ENCODE measurements at places on chromosomes 7 and 10. TPM values are rescaled to one million over a fixed set of nuclear protein-coding genes. Genes with fewer than 3 reads are reported as not detected.

The GNG11 gene
- 6.1 TPM for total RNA-seq

- no peak for DNase-seq
Observed at GRCh38 chr10:124091646-124092249, 1.6 kb downstream of the CHST15 start.

The ZKSCAN1 gene
- total RNA-seq: 30.3 TPM

- no peak for DNase-seq
Observed at GRCh38 chr10:85967594-85967993, 399.0 kb downstream of the GRID1 start.

DNA sequence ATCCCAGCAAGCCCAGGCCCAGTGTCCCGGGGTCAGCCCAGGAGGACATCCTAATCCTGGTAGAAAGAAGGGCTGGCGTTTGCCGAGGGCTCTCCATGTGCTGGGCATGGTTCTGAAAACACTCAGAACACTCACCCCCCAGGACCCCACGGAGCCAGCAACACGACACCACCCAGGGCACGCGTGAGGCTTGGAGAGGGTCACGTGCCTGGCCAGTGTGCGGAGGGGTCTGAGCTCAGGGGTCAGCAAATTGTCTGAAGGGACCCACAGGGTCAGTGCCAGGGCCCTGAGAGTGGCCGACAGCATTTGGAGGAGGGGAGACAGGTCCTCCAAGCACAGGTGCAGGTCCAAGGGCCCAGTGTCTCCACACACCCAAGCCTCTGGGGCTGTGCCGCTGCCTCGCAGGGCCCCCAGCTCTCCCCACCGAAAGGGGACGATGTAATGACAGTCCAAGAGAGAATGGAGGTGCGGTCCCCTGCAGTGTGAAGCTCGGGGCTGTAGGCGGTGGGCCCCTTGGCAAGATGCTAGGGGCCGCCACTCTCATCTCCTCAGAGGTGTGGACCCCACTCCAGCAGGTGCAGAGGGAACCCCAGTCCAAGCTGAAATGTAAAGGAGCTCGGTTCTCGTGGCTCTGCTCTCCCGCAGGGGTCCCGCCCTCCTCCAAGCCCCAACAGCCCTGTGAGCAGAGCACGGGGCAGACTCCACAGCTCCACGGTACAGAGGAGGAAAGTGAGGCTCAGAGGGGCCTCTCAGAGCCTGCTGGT is 7.8 kb downstream of the FOXL3 start:
- no peak for DNase-seq

GRCh38 chr7:73741600-73741999 is 3.0 kb upstream of the ABHD11 start:
- no peak for DNase-seq

DNA sequence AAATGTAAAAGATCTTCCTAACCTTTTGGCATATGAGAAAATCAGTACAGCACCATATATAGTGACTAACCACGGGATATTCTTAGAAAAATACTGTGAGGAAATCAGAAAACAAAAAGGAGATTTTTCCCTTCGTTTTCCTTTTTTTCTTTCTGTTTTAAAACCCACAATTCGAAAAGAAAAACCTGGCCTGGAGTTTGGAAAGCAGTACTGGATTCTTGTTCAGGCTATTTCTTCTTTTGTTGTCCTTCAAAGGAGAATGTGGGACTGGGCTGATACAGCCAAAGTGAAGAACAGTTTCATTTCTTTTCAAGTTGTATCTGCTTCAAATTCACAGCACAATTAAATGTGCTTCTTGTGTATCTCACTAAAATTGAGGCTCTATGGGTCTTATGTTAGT is 156.8 kb upstream of the PHYHIPL start:
- no peak for DNase-seq

DNA sequence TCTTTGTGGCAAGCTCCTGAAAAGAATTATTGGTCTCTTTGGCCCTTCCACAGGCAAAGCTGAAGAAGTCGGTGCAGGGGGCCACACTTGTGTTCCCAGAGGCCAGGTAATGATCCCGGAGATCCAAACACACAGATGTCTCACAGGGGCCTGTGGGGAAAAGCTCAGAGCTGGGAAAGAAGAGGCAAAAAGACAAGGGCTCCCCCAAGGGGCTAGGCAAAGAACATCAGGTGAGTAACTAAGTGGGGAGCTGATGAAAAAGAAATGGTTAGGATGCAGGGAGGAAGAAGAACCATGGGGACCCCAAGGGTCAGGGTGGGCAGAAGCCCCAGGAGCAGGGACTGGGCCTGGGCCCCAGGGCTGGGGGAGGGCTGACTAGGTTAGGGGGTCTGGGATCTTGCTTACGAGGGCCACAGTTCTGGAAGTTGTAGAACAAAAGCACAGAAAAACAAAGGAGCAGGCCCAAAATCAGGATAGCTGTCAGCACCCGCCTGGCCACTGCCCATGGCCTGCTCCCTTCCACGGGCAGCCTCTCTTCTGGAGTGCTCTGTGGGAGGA is 1.1 kb downstream of the KEL start:
- no peak for DNase-seq

The ATOH7 gene
- total RNA-seq: not detected
